ENCODE measurements at places on chromosomes 11 and 22.

GRCh38 chr11:24705474-24705873 is 208.6 kb downstream of the LUZP2 start:
- DNase-seq: no peak

GRCh38 chr22:50260801-50261614 is 475 bp downstream of the MAPK12 start:
- no peak for DNase-seq

DNA sequence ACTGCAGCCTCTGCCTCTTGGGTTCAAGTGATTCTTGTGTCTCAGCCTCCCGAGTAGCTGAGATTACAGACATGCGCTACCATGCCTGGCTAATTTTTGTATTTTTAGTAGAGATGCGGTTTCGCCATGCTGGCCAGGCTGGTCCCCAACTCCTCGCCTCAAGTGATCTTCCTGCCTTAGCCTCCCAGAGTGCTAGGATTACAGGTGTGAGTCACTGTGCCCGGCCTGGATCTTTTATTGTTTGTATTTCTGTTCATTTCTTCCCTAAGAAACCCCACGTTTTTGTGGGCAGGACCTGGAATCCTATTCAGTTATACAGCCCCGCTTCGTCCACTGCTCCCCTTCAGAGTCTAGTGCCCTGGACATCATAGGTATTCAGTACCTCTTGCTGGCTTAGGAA is 28.7 kb downstream of the ZBTB16 start:
- no peak for DNase-seq

- DNase-seq: no peak
These were observed 18.5 kb downstream of the IL10RA start for GRCh38 chr11:118004543-118005223.

DNA sequence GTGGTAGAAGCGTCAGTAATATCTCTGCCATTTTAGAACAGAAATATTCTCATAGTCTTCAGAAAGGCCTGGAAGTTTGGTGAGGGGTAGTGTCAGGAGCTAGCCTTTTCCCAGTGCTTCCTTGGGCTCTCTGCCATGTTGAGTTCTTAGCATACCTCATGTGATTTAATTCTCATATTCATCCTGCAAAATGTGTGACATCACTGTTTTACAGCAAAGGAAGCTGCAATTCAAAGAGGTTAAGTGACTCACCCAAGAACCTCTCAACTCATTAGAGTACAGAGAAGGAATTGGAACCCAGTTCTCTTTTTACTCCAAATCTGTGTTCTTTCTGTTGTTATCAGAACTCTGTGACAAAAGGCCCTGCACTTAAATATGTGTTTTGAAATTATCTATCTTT is 72.1 kb downstream of the RNF169 start:
- no peak for DNase-seq

GRCh38 chr22:44428941-44429830 is 68.8 kb downstream of the RTL6 start:
- no peak for DNase-seq

DNA sequence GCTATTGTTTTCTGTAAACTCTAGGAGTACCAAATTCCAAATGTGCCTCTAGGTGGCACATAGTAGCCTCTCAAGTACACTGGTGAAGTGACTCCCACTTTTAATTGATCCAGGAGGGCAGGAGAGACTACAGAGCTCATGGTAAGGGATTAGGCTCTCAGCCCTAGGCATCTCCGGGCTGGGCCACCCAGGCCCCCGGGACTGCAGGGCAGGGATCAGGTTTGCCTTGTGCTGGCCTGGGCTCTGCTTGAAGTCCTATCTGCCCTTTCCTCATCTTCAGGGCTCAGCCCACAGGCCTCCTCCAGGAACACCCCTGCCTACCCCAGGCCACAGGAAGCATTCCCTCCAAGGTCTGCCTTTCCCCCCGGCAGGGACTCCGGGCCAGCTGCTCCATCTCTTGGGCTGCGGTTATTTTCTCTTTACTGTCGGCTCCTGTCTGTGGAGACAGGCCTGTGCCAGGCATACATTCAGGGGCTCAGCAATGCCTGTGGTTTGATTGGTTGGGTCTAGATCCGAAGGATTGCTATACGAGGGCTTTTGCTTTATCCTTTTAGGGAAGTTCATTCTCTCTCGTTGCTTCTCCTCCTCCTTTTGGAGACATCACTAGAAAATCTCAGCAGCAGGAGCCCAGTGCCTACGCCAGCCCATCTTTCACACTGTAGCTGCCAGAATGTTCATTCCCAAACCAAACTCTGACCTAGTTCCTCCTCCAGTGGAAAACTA is 32.8 kb downstream of the PARVA start:
- DNase-seq: no peak

- no peak for DNase-seq
These were observed 18.3 kb upstream of the SYT7 start for GRCh38 chr11:61598886-61599868.

DNA sequence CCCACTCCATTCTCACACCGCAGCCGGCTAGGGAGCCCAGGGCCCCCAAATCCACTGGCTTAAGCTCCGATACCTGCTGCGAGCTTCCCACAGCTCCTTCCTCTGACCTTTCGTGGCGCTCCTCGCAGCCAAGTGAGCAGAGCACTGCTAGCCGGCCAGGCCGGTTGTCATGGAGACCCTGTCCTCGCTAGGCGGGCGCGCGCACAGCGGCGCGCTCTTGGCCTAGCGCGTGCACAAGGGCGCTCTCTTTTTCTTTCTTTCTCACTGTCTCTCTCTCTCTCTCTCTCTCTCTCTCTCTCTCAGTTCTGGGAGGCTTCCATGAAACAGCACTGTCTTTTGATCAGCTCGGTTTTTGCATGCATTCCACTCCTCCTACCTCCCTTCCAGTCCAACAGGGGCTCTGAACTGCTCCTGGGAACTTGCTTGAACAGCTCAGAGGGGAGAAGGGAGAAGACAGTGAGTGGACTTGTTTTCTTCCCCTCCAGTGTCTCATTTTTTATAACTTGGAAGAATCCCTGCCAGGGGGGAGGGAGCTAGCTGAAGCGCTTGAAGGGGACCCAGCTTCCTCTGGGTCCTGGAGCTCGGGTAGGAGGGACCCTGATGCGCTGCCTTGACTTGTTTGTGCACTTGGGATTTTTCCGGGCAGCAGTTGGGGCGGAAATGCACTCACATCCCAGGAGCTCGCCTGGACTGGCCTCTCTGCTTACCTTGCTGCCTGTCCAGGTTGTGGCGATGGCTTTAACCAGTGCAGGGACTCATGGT is 100.3 kb upstream of the AKIP1 start:
- DNase-seq: no peak

DNA sequence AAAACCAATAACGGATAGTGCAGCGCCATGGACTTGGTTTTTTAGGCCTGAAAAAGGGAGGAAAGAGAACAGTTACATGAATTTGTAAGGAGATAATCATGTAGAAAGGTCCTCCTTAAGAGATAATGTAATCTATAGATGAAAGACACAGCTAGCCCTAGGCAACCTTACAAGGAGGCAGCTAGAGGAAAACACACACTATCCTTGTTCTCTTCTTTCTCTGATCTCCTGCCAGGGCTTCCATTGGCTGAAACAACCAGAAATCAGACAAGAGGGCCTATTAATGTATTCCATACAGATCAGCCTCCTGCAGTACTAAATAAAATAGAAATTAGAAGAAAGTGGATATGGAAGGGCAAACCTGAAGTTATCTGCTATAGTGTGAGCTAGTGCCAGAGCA is 53.0 kb downstream of the KCNA4 start:
- DNase-seq: no peak

- no peak for DNase-seq
These were observed 1059.5 kb downstream of the FAM181B start for GRCh38 chr11:81674211-81674610.

GRCh38 chr11:69096473-69096872 is 47.7 kb downstream of the TPCN2 start:
- no peak for DNase-seq

GRCh38 chr11:115504276-115505158 is at the start of gene CADM1:
Gene CADM1, minus strand, starts transcription at chr11:115504415.
- peak; percentile 60 for DNase-seq

GRCh38 chr11:44104481-44105294 is 9.2 kb downstream of the EXT2 start:
- DNase-seq: no peak

DNA sequence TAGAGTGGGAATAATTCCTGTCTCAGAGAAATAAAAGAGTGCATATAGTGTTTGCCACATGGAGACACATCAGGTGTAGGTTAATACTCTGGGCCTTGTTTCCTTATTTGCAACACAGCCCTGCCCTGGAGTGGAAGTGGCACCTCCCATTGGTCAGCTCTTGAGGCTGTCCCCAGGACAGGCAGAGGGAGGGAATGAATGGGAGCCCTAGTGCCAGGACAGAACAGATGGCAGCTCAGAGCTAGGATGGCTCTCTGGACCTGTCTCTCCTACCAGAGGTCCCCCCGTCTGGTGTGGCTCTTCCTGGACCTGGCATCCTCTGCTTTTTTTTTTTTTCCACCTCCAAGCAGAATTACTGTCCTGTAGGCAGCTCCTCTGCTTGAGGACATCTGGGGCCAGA is 35.6 kb downstream of the LIMK2 start:
- no peak for DNase-seq

GRCh38 chr11:111452817-111453552 is 59.2 kb downstream of the BTG4 start:
- no peak for DNase-seq

DNA sequence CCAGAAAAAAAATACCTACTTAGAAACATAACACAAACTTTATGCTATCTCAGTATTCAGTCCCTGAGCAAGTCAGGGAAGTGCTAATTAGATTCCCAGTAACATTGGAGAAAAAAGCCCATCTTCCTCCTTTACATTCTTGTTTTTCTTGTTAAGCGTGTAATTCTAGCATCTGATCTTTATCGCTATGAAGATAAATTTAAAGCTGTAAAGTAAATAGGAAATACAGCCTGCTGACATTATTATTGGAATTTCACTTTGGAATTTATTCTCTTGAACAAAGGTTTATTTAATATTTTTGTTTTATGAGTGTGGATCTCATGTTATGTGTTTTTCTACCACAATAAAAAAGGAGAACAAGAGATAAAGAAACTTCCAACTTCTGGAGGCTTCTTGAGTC is 13.9 kb downstream of the ALKBH3 start:
- DNase-seq: no peak

- no peak for DNase-seq
These were observed 134.8 kb downstream of the C11orf58 start for GRCh38 chr11:16873289-16873688.

- no peak for DNase-seq
These were observed 68.7 kb downstream of the MRTFA start for GRCh38 chr22:40567626-40568328.

- no peak for DNase-seq
These were observed 264 bp downstream of the CHEK1 start for GRCh38 chr11:125625225-125625629.

DNA sequence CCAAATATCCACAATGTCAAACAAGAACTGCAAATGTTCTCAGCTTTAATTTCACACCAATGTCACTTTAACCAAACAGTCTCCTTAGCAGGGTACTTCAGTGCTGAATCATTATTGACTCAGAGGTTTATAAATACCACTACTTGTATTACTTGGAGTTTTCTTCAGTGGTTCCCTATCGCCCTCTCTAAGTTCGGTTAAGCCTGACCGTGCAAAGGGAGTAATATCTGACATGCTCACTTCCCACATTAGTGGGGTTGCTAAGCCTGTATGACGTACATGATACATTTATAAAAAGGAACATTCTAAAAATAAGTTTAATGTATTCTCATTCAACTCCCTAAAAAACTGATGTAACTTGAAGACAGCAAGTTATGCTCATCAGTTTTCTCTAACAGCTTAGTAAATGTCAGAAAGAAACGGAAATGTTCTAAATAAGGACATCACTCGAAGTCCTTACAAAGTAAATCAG is 93.1 kb upstream of the ZC3H12C start:
- DNase-seq: no peak

Measured in activated T-helper 1 cell treated with Interleukin-2 at 50 U/mL for 16 hours (primary cell).